Stimulated activated CD4-positive, alpha-beta T cell treated with anti-CD3 and anti-CD28 coated beads, Interleukin-12 subunit alpha, Interleukin-12 subunit beta, amount 100 ng/mL, for 24 hours (primary cell): ENCODE measurements at places on chromosomes 16 and 17.

GRCh38 chr17:37148156-37148555, 199.4 kb downstream of the AATF start:
- no peak for DNase-seq

DNA sequence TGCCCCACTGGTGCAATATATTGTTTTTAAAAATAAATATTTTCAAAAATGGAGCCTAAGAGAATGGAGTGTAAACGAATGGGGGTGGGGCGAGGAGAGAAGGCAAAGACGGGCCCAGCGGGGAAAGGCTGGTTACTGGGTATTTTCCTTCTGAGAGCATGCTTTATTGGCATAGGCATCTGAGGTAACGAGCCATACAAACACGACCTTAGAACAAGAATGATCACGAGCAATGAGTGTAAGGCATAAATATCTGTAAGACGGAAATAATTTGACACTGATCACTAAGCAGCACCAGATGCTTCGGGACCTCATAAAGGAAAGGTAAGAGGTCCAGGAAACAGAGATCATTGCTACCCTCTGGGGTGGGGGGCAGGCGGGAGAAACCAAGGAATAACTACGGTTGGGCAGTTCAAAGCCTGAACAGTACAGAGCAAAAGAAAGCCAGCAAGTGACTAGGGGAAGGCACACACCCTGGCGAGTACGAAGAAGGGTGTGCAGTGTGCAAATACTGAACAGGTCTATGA, 959 bp downstream of the SSH2 start:
- no peak for DNase-seq

GRCh38 chr17:73371836-73372235, 60.0 kb upstream of the CDC42EP4 start:
- no peak for DNase-seq

DNA sequence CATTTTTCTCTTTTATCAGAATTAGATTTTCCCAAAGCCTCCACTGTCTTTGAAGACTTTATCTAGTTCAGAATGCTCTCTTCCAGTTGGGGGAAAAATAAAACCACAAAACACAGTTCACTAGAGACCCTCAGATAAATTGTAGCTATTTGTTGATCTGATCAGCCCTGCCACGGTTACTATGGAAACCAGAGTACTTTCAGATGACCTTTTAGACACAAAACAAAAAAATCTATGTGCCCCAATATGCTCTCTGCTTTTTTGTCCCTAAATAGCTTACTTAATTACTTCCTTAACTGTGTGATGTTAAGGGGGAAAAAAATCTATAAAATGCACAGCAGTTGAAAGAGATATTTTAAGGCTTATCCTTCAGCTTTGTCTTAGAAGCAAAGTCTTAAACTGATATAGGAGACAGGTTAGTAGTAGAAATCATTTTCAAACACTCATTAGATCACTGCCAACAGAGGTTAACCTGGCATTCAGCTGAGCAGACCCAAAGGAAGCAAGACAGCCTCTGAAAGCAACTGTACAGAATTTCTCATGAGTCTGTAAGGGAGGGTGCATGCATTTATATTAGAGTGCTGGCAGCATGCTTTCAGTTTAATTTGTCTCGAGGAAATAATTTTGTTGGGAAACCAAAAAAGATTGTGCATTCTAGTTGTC, 129.9 kb upstream of the CACNG5 start:
- DNase-seq, result no peak

GRCh38 chr16:87295259-87295658, 21.9 kb downstream of the C16orf95 start:
- DNase-seq, result no peak

- DNase-seq, result no peak
These were observed 18.7 kb downstream of the TMEM235 start for GRCh38 chr17:78249818-78250806.

DNA sequence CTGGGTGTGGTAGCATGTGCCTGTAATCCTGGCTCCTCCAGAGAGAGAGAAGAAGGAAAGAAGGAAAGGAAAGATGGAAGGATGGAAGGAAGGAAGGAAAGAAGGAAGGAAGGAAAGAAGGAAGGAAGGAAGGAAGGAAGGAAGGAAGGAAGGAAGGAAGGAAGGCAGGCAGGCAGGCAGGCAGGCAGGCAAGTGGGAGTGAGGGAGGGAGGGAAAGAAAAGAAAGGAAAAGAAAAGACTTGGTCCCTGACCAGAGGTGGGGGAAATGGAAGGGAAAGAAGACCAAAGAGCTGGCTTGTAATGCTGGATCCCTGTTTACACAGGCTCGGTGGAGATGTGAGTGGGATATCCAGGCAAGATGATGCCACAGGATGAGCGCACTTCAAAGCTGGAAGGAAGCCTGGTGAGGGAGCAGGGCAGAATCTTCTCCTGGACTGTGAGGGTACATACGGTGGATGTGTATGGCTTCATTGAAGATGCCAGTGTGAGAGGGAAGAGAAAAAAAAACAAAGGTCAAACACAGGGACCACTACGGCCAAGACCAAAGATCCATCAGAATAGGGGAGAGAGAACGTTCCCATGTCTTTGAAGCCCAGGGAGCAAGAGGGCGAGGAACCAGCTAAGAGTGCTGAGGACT, 2.1 kb downstream of the CES1 start:
- no peak for DNase-seq

DNA sequence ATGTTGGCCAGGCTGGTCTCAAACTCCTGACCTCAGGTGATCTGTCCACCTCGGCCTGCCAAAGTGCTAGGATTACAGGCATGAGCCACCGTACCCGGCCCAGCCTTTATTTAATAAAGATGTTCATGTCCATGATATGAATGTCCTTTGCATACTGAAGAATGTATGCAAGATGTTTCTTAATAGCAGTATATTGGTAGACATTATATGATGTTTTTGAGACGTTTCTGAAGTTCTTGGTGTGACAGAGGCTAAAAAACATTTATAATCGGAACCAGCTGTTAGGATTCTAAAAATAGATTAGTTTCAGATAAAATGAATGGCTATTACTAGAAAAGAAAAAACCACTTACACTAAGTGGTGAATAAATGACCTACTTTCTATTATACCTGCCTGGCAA, 11.8 kb downstream of the PDZD9 start:
- DNase-seq, result no peak

DNA sequence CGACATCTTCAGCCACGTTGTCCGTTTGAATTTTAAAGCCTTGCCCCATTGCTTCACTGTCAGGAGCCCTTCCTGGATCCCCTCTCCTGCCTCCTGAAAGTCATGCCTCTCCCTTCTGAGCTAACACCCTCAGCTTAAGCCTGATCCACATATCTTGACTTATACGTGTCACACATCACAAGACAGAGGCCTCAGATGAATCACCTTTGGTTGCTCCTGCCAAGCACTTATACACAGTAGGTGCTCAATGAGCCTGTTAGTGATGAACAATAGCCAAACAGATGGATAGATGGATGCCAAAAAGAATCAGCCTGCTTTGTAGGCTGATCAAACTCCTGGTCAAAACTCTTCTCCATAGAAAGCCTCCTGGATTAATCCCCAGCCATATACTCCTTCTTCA, 31.8 kb downstream of the PITPNM3 start:
- no peak for DNase-seq

- peak; percentile 71 for DNase-seq
These were observed 13.6 kb upstream of the EEF2K start for GRCh38 chr16:22192261-22193062.

GRCh38 chr17:15456972-15457722, 10.3 kb downstream of the CDRT4 start:
- no peak for DNase-seq

GRCh38 chr17:13036751-13037150, 18.9 kb upstream of the ELAC2 start:
- DNase-seq, result no peak
